Left lung (tissue), 14 donors: ENCODE measurements at places on chromosomes 12 and 14.

DNA sequence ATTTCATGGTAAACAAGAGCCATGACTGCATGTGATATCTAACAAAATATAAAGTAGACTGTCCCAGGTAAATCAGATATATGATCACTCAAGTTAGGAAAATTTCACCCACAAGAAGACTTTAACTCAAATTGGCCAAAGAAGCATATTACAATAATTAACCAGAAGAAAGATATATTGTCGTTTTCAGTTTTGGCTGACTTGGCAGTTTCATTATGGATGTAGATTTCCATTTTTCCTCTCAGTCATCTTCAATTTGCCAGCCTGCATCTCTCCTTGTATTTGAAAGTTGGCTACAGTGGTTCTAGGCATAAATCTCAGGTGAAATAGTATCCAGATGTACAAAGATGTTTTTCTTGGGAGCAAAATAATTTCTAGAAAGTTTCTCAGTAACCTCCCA is 761.6 kb downstream of the LRFN5 start:
- no peak for DNase-seq

- DNase-seq, result no peak
Observed at GRCh38 chr14:56324856-56325699, 206.9 kb downstream of the PELI2 start.

GRCh38 chr12:96136161-96136560 is 58.0 kb upstream of the ELK3 start:
- no peak for DNase-seq

DNA sequence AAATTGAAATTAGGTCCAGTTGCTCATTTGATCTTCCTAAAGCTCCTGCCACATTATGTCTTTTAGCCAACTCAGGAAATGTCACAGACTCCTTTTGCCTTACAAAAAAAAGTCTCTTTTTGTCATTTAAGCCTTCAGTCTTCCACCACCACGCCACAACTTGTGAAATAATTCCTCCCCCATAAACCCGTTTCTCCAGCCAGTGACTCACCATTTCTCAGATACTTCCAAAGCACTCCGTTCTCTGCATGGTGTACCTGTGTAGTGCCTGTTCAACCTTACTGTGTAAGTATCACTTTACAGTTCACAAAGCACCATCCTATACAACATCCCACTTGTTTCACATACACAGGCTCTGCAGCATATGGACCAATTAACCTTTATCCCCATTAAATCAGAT is 139.5 kb upstream of the AEBP2 start:
- DNase-seq, result peak; percentile 31

GRCh38 chr14:51396222-51396815 is 156.3 kb downstream of the TMX1 start:
- no peak for DNase-seq

- DNase-seq, result no peak
Observed at GRCh38 chr12:75891072-75891471, 140.5 kb downstream of the PHLDA1 start.

DNA sequence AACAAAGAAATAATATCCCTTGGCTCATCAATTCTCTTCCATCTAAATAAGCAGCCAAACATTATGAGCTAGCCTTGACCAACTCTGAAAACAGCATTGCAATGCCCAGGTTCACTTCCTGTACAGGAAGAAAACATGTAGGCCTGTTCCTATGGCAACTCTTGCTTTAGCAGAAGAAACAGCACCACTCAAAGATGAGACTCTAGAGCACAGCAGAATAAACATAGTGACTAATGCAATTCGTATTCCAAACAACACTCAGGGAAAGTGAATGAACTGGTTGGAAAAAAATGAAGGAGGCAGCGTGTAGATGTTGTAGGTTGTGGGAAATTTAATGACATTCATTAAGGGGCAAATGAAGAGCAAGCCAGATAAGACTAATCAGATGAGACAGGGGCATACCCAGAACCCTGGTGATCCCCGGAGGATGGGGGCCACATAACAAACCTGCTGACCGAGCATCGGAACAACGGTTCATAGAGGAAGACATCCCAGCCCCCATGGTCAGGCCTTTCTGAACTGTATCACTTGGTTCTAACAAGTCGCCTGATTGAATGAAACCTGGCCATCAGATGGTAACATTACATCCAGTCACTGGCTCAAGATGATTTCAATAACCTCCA is 9.0 kb downstream of the ARHGDIB start:
- no peak for DNase-seq

DNA sequence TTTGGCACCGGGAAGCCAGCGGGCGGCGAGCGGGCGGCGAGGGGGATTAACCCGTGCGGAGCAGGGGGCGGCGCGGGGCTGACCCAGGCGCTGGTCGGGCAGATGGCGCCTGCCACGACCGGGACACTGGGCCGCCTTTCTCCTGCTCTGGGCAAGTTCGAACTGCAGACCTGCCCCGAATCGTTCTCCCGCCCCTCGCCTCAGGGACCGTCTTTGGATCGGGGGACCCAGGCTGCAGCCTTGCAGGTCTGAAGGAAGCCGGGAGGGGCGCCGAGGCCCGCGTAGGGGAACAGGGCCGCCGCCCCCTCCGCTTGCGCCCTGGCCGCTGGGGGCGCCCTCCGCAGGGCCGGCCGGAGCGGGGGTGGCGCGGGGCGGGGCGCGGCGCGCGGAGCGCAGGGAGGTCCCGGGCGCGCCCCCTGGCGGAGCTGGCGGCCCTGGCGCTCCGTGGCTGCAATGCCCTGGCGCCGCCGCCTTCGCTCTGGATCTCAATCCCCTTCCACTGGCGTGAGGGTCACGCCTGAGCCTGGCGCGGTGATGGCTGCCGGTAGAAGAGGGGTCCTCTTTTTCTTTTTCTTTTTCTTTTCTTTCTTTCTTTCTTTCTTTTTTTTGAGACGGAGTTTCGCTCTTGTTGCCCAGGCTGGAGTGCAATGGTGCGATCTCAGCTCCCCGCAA is 449 bp upstream of the LTBP2 start:
- DNase-seq, result peak; percentile 75

- DNase-seq, result no peak
Observed at GRCh38 chr12:29546000-29546399, 48.5 kb upstream of the OVCH1 start.

GRCh38 chr12:75634244-75635222 is 123.1 kb upstream of the KRR1 start:
- DNase-seq, result no peak

GRCh38 chr12:52975820-52976573 is 27.1 kb downstream of the KRT18 start:
- DNase-seq, result peak; percentile 41

DNA sequence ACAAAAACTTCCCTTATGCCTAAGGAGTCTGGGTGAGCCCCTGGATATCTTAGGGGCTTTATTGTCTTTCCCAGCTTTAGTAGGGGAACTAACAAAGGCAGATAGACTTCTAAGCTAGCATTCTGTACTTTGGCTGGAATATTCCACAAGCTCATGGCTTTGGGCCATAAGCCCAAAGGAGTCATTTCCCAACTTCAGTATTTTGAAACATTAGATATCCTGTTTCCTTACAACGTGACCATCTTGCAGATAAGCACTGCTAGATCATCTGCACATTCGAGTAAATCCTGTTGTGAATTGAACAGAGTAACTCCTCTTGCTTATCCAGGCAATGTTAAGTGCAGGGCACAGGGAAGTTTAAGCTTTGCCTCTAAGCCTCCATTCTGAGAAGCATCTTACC is 70.6 kb upstream of the ACTN1 start:
- peak; percentile 77 for DNase-seq

- DNase-seq, result no peak
Observed at GRCh38 chr14:64625386-64626232, 75.8 kb downstream of the PPP1R36 start.

DNA sequence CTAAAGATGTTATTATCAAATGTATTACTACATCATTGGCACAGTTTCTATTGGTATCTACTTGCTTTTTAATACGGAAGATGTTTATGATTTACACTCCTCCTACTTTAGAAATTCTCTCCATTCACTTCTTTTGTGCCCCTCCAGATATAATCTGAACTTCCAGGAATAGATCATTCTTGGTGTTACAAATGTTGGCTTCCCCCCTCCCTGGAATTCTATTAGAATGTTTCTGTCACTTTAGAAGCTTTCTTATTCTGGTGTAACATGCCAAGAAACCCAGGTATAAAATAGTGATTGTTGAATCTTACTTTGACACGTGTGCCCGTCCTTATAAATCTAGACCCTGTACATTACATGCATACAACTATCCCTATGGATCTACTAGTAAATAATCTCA is 1.2 kb upstream of the WDR20 start:
- DNase-seq, result no peak

DNA sequence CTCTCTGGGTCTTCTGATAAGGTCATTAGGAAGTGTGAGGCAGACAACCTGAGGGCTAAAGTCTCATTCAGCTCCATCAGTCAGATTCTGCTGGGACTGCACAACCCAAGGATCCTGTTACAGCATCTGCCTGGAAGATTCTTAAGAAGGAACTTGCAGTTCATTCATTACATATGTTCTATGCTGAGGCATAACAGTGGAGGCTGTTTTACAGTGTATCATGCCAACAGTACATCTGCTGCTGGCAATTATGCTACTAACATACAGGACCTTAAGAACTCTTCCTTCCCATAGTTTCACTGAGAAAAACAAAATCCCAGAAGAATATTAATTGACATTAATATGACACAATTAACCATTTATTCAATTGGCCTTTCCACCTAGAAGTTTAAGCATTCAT is 968.6 kb downstream of the DIO2 start:
- DNase-seq, result no peak

DNA sequence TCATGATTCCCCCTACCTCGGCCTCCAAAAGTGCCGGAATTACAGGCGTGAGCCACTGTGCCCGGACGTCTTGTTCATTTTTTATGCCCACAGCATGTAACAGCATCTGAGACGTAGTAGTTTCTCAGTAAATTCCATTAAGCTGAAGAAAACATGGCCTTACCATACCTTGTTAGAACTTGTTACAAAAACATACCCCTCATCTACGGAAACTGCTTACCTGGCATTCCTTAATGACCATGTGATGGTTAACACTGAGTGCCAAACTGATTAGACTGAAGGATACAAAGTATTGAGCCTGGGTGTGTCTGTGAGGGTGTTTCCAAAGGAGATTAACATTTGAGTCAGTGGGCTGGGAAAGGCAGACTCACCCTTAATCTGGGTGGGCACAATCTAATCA is 186.8 kb downstream of the CEP128 start:
- DNase-seq, result no peak

GRCh38 chr12:6620137-6620884 is 13.1 kb upstream of the CHD4 start:
- DNase-seq, result peak; percentile 91

DNA sequence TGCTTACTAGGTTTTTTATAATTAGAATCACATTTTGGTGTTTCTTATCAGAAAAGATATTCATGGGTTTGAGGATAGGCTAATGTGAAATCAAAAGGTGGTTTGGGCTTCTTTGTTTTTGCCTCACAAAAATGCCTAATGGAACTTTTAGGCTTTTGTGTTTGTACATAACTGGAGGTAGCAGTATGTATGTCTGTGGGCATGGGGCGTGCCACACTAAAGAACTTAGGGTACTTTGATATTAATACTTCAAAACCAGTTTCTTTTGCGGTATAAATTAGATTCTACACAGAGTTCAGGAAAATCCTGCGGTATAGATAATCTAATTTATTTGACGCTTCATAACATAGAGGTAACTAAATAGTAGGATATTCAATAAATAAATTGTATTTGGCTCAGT is 1.9 kb downstream of the ETV6 start:
- no peak for DNase-seq

- DNase-seq, result no peak
Observed at GRCh38 chr12:101493556-101493955, 18.4 kb downstream of the SPIC start.

GRCh38 chr14:64303471-64303917 is 9.3 kb upstream of the ESR2 start:
- peak; percentile 45 for DNase-seq

DNA sequence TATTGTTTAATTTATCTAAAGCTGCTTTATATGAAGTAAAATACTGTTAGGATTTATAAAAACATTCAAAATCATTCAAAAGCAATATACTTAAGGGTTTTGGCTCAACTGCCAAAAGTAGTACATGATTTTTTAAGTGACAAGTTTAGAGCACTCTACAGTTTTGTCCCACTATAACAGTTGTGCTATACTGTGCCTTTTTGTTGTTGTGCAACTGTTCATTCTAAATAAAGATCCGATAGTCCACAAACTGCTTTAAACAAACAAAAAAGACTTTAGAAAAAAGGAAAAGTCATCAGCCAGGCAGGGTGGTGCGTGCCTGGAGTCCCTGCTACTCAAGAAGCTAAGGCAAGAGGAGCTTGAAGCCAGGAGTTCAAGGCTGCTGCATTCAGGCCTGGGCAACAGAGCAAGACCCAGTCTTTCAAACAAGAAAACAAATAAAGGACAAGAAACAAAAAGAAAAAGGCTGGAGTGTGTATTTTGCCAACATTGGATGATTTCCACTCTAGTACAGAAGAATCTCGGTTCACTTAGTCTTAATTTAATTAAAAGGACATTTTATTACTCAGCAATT is 7.3 kb downstream of the C2CD5 start:
- no peak for DNase-seq

GRCh38 chr12:3598896-3599860 is 108.2 kb downstream of the PRMT8 start:
- no peak for DNase-seq

DNA sequence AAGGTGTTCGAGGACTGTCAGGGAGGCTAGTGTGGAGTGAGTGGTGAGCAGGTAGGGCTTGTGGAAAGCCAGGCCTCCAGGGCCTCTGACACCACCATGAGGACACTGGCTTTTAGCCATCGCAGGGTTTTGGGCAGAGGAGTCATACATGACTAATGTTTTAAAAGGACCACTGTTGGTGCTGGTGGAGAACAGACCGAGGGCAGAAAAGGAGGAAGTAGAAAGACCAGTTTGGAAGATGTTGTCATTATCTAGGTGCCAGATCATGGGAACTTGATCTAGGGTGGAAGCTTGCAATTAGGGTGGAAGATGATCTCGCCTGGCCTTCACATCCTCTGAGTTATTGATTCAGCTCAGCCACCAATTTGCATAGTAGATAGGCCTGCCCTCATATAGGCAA is 144.2 kb downstream of the C12orf75 start:
- no peak for DNase-seq

DNA sequence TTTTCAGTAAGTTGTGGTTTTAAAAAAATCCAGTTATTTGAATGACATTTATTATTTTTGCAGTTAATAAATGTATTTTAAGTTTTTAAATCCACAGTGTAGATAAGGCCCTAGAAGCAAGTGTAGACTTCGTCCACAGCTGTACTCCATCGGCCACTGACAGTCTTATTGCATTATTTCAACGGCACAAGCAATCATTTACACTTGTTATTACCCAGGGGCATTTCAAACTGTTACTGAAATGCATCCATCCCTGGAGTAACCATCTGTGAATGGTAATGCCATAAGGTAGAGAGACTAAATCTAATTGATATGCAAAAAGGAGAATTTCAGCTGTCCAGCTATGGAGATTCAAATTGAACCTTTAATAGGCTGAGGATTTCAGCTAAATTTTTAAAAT is 48.4 kb downstream of the BICD1 start:
- DNase-seq, result no peak

DNA sequence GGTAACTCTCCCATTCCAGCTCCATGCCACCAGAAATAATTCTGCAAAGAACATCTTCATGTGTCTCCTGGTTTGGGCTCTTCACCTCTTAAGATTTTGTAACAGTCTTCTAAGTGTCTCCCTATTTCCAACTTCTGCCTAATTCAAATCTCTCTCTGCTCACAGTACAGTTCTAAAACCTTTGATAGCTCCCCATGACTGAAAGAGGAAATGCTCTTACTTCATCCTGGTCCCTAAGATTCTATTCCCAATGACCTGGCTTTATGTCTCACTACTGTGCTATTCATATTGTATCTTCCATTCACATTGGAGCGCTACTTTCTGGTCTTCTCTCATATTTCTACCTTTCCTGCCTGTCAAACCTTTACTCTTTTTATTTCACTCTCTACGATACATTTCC is 1.6 kb downstream of the AMN1 start:
- no peak for DNase-seq
